Activated T-helper 1 cell treated with anti-CD3 and anti-CD28 coated beads, Interleukin-2, amount 50 U/mL, for 16 hours (primary cell): ENCODE measurements at places on chromosomes 3 and 15.

- DNase-seq = no peak
These were observed 224.7 kb upstream of the TBC1D5 start for GRCh38 chr3:17967111-17967510.

DNA sequence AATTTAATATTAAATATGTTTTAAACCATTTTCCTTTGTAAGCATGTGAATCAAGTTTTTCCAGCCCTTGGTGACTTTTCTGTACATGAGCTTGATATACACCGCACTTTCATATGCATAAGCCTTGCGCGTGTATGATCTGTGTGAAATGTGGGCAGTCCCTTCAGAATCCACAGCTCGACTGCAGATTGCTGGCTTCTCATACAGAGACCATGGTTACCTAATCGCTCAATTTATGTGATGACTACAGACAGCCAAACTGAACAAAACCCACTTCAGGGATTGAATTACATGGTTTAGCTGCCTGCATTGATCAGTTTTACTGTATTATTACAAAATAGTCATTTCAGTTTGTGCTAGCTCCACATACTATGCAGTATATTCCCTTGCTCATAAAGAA lies 212.3 kb upstream of the NECTIN3 start:
- DNase-seq = no peak

GRCh38 chr3:141178026-141178425 lies 53.6 kb upstream of the PXYLP1 start:
- DNase-seq = no peak

- no peak for DNase-seq
These were observed 153.8 kb downstream of the RAP2B start for GRCh38 chr3:153315781-153316180.

- no peak for DNase-seq
These were observed 21.5 kb downstream of the MAGEF1 start for GRCh38 chr3:184690192-184690883.

- DNase-seq = no peak
These were observed 38.5 kb downstream of the PYDC2 start for GRCh38 chr3:191499307-191500080.

GRCh38 chr15:30985081-30985531 lies 6.3 kb downstream of the MTMR10 start:
- no peak for DNase-seq

GRCh38 chr15:99365242-99365641 lies 114.0 kb downstream of the LRRC28 start:
- no peak for DNase-seq

DNA sequence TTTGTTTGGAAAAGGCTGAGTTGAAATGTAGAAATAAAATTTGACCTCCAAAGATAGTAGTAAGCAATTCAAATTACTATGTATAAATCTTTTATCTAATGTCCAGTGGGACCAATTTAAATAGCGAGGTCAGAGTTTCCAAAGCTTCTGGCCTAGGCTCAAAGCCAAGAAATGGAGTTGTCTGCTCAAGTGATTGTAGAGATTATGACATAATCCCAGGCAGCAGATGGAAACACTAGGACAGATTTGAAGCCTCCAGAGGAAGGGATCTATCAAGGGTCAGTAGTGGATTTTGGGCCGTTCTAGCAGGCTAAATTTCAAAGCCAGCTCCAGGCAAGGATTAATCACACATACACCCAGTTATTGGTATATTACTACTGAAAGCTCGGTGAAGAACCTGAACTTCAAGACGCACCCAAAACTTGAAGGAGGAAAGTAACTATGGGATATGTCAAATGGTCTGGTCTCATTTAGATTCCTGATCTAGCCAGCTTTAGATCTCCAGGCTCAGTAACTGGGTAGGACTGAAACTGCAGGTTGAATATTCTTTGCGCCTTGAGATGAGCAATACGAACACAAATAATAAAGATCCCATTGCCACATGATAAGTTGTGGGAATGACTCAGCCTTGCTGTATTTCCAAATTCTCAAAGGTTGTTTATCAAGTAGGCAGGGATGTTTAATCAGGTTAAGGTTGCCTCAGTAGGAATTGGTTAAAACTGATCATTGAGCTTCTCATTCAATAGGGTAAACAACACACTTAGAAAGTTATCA lies 30.9 kb upstream of the ARRDC4 start:
- no peak for DNase-seq

DNA sequence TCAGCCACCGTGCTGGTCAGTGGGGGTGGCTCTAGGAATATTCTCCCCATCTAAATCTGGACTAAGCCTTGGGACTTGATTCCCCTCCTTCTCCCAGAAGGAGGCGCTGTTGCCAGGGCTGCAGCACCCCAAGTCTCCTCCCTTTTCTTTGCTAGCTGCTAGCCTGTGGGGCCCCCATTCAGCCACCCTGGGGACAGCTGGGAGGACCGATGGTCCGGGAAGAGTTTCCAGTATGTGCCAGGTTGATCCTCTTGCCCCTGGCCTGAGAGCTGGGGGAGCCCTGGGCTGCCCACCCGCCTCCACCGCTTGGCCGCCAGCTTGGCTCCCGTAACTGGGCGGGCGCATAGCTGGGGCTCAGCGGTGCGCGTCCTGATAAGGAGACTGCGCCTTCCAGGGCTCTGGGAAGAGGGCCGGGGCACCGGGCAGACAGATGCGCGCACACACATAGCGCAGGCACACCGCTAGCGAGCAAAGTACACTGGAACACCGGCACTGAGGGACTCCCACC lies 4.2 kb downstream of the SMAD6 start:
- DNase-seq = no peak

DNA sequence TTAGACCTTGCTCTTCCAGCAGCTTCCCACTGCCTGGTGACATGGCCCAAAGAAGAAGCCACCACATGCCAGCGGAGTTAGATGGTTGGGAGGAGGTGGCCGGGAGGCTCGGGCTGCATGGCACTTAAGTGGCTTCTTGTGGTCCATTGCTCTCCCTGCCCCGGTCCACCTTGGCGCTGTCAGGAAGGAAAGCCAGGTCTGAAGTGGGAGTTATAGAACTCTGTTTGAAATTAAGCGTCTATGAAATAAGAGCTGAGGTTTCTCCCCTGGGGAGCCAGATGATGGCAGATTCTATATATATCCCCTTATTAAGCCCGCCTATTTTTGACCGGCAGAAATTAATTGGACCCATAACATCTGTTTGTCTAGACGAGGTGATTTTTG lies 61.2 kb downstream of the ITGA11 start:
- no peak for DNase-seq

DNA sequence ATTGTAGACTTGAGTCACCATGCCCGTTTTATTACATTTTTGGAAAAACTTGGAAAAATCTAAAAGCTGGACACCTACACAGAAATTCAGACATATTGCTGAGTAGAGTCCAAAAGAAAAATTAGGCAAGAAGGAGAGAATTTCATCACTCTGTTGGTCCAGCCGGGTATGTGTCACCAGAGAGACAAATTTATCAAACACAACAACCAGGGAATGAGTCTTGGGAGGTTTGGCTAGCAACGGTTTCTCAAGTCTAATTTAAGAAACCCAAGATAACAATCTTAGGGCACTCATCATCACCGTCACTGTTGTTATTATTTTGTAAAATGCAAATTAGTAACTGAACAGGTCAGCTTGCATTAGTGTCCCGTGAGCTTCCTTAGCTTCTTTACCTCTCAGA lies 197.5 kb upstream of the C2CD4B start:
- DNase-seq = no peak

DNA sequence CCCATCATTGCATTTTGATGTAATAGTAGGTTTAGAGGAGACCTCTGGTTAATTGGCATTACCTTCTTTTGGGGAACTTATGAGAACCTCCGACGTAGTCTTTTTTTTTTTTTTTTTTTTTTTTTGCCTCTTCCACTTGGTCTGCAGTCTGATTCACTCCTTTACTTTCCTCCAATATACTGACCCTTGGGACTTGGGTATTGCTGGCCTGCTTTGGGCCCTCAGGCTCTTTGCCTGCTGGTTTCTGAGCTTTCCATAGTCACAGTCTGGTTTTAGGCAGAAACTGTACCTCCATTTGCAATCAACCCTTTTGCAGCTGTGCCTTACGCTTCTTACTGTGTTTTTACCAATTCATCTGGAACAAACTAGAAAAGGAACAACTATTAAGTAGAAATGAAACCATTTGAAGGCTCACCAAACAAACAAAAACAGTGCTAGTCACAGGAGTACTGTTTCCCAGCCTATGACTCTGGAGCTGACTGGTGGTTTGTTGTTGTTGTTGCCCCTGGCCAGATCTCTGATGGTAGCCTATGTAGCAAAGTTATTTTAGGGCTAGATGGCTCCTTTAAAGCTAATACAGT lies 272.8 kb downstream of the BBX start:
- no peak for DNase-seq

DNA sequence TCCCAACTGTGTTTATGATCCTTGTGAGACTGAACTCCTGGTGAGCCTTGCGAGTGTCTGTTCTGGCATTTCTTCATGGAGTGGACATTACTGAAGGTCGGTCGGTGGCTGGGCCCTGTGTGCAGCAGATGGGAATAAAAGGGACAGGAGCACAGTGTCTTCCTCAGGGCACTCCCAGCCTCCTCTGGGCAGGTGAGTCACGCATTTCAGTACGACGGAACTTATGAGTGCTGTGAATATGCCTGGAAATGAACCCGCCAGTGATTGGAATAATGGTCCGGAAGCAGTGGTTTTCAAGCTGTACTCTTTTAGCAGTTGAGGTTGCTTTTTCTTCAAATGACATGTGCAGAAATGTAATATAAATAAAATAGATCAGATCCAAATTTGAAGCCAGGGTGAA lies 55.1 kb downstream of the LARS2 start:
- no peak for DNase-seq

- DNase-seq = no peak
These were observed 887.0 kb downstream of the ROBO1 start for GRCh38 chr3:78880603-78881461.

DNA sequence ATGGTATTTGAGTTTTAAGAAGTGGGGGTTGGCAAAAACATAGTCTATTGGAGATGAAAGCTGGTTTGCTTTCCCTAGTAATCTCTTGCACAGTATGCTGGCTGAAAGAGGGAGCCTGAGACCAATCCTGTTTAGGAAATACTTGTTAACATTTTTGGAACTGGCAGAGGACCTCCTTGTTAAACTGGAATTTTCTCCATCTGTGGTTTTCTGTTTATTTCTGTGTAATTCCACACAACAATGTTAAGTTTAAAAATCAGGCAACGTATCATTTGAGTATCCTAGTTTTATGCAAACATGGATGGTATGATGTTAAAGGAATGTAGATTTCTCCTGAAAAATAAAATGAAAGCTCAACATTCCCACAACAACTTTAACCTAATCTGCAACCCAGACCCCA lies 536.0 kb upstream of the TBL1XR1 start:
- DNase-seq = no peak

- no peak for DNase-seq
These were observed 8.5 kb upstream of the CDCP1 start for GRCh38 chr3:45154641-45155147.

DNA sequence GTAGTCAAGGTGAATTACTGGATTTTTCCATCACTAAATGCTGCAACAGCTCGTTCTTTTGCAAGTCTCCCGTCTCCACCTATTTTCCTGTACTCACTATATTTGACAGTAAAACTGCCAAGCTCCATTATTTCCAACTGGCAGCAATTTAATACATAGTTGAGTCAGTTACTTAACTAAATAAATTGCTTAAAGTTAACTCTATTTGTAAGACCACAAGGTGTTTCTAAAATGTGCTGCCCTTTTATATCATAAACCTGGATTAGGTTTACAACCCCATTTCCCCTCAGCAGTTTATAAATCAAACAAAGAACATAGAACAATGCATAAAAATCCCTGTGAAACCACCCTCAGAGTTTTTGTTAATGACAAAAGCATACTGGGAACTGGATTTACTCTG lies 211.4 kb upstream of the DPH6 start:
- no peak for DNase-seq

GRCh38 chr15:85689729-85690128 lies 105.0 kb downstream of the KLHL25 start:
- DNase-seq = peak; percentile 35

- DNase-seq = no peak
These were observed 132.7 kb upstream of the RGMA start for GRCh38 chr15:93221759-93222158.

- no peak for DNase-seq
These were observed 25.4 kb downstream of the EHD4 start for GRCh38 chr15:41946970-41947369.

DNA sequence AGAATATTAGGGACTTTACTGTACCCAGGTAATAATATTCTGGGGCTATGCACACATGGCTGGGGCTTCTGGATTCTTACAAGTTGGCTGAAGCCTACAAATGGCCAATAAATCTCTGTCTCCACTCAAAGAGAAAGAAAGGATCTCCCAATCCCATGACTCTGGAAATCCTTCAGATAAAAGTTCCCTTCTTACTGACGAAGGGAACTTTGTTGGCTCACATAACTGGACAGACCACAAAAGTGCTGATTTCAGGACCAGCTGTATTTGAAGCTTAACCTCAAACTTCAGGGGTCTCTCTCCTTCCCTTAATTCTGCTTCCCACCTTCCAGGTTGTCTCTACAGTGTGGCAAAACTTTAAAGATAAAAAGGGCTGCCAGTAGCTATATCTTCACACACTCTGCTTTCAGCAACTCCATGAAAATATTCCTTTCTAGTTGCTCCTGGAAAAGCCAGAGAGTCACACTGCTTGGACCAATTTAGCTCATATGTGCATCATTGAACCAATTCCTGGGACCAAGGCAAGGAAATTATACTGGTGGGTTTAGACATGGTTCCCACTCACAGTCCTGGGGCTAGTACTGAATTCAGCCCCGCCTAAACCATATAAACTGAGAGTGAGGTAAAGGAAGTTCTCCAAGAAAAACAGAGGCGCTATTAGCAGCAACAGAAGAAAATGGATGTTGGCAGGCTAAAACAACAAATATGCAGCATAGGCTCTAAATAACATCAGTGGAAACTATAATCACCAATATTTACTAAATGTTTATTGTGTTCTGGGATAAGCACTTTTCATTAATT lies 290.0 kb upstream of the GADL1 start:
- DNase-seq = no peak

GRCh38 chr3:119637679-119638477 lies 22.5 kb downstream of the POPDC2 start:
- no peak for DNase-seq

GRCh38 chr15:44188795-44189194 lies 6.3 kb downstream of the FRMD5 start:
- DNase-seq = no peak

DNA sequence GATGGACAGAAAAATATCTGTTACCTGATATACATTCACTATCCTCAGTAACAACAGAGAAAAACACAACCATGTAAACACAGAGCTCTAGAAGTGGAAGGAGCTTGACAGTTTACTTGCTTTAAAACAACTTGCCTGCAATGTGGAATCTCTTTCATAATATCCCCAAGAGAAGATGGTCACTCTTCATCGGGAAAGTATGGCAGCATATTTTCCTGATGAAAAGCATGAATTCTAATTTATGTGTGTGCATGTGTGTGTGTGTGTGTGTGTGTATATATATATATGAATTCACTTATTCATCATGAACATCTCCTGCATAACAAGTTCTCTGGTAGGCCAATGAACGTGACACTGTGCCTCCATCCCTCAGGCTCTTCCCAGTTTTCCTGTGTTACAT lies 81.2 kb downstream of the EFL1 start:
- DNase-seq = no peak
